Common myeloid progenitor, CD34-positive (primary cell): ENCODE measurements at places on chromosomes 4 and X.

- no peak for DNase-seq
These were observed 28.0 kb upstream of the AFAP1 start for GRCh38 chr4:7967501-7968261.

DNA sequence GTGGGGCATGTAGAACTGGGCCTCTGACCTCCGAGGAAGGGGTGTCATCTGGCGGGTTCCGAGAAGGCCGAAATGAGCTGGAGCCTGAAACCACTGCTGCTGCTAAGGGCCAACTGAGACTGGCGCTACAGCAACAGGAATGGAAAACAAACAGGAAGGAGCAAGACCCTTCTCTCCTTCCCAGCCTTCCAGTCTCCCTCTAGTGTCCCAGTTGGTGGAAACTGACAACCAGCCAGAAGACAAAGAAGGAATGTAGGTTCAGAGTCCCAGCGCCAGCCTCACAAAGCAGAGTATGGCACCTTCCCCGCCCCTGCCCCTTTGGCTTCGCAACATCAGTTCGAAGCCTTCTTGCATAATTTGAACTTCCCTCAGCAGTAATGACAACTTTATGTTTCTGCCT lies 24.4 kb upstream of the PDZD4 start:
- no peak for DNase-seq

GRCh38 chrX:1164322-1165288 lies 47.8 kb downstream of the CRLF2 start:
- peak; percentile 88 for DNase-seq

DNA sequence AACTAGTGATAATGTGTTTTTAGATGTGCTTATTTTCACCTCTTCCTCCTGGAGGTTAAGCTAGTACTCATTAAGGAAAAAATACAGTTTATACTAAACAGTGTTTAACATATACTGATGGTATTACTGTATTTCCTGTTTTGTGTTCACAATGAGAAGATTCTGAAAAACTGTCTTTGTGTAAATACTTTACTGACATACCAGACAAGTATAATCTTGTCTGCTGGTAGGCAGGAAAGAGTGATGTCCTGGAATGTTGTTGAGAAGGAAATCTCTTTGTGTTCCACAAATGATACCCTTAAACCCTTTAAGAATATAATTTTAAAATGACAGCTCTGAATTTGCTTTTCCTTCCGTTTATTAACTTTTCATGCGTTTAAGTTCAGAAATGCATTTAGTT lies 205.5 kb upstream of the NUDT6 start:
- no peak for DNase-seq

DNA sequence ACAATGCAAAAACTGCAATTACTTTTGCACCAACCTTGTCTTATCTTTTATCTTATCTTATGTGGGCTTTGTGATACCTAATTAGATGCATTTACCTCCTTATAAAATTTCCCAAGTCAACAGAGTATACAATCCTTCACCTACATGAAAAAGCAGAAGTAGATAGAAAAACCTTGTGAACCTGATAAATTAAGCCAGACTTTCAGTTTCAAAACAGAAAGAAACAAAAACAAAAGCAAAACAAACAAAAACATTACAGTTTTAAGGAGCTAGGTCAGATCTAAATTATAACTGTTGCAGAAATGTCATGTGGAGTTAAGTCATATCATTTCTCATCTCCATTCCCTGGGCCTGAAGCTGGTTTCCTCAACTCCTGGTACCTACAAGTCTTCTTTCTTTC lies 24.9 kb upstream of the CXXC4 start:
- peak; percentile 4 for DNase-seq

- DNase-seq: peak; percentile 61
These were observed 2.4 kb downstream of the OTUD4 start for GRCh38 chr4:145177906-145178538.

DNA sequence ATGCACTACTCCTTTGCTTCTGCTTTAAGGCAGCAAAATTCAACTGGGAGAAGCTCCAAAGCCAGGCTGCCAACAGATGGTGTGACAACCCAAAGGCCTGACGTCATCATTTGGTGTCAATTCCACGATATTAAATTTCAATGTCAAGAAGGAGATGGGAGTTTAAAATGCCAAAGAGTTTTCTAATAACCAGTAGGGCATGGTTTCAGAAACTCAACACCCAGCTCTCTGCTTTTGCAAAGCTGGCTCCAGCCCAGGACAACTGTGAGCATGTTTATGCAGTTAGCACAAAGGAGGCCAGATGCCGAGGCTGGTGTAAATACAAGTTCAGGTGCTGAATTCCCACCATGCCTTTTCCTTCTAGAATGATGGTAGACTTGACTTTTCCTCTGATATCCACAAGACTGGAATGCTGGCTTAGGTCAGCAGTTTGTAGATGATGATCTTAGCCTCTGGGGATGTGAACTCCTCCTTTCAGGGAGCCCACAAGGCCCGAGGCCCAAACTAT lies 67.3 kb downstream of the AFAP1 start:
- DNase-seq: no peak

DNA sequence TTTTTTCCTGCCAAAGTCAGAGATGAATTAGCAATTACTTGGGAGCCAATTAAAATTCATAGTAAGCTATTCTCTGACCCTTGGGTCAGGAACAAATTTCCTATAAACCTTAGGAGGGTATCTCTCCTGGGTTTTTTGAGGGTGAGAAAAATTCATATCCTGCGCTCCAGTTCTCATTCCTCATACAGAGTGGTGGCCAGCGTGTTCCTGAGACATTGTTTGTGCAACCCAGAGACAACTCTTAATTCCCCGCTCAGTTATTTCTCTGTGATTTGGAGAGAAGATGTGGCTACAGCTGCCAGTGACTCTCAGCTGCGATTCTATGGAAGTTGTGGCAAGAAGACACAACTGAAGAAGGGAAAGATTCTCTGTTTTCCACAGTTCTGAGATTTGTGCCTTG lies 37.9 kb upstream of the CBR4 start:
- DNase-seq: no peak

- DNase-seq: peak; percentile 39
These were observed 34.3 kb upstream of the ANTXR2 start for GRCh38 chr4:80107374-80107773.

GRCh38 chr4:70518269-70518668 lies at the start of gene AMTN:
TSS of gene AMTN (plus strand) at chr4:70518569. CDS start at chr4:70518778, 209 bp downstream.
- no peak for DNase-seq

DNA sequence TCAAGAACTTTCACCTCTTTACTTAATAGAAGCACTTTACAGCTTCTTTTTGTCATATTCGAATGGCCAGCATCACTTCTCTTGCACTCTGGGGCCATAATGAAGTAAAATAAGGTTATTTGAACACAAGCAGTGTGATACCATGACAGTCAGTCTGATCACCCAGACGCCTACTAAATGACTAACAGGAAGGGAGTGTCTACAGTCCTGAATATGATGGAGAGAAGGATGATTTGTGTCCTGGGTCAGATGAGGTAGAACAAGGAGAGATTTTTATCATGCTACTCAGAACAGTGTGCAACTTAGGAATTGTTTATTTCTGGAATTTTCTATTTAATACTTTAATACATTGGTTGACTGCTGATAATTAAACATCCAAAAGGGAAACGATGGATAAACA lies 284.2 kb upstream of the F9 start:
- no peak for DNase-seq

DNA sequence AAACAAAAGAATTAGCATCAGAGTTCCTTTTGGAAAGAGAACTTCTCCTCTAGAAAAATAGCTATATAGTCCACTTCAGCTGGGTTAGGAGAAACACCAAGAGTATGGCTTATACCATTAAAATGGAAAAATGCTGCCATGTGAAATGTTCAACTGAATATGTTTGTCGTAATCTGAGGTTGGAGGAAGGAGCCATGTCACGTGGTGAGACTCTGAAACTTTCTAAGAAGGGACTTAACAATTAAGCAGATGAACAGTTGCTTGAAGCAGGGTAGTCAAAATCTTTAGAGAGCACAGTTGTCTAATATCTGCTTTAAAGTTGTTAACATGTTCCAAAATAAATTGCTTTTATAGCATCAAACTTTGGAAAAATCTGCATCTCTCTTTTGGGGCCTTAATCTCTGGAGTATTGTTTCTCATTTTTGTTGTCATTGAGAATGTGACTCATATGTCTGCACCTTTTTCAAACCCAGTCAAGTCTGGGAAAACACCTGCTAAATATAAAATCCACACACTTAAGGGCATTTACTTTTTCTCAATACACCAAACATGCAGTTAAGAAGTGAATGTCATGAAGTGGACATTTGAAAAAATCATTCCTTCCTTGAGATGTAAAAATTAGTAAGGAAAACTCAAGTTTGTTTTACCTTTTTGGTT lies 168.8 kb upstream of the PDE5A start:
- no peak for DNase-seq

DNA sequence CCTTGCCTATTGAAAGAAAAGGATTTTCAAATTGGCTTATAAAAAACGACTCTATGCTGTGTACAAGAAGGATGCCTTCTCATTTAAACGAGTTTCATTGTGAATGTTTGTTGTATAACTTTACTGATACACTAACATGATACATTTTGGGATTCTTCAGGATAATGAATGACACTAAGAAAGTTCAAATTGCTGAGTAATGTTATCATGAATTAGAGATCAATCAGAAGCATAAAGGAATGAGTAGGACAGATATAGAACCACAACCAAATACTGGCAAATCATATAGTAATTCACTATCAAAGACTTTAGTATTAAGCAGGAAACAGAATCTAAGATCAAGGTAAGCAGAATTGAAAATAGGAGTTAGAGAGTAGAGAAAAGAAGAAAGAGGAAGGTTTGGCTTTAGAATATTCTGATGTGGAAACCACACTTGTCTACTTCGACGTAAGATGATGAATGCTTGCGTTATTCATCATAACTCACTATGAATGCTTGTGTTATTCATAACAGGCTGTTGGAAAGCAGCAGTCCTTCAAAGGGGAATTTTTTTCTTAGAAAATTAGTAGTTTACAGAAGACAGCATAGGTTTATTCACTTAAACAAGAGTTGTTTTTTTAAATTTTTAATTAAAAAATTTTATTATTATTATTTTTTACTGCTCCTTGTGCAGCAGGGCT lies 13.4 kb downstream of the CCDC158 start:
- DNase-seq: peak; percentile 43

DNA sequence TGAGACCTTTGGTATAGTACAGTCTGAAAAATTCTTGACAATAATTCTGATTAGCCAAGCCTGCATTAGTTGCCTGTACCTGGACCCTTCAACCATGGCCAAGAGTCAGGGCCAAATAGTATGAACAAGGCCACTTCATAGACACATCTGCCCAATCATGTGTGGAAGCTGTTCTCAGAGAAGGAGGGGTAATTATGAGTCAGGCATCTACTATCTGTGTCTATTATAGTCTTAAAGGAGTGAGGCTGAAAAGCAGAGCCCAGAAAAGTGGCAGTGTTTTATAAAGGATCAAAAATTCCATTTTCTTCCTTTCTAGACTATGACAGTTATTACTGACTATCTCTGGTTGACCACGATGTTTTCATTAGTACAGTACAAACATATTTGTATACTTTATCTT lies 5.0 kb upstream of the ADGRL3 start:
- no peak for DNase-seq

GRCh38 chr4:10656988-10657387 lies 27.6 kb downstream of the CLNK start:
- no peak for DNase-seq

- peak; percentile 30 for DNase-seq
These were observed 7.3 kb downstream of the TSR2 start for GRCh38 chrX:54447461-54447860.

DNA sequence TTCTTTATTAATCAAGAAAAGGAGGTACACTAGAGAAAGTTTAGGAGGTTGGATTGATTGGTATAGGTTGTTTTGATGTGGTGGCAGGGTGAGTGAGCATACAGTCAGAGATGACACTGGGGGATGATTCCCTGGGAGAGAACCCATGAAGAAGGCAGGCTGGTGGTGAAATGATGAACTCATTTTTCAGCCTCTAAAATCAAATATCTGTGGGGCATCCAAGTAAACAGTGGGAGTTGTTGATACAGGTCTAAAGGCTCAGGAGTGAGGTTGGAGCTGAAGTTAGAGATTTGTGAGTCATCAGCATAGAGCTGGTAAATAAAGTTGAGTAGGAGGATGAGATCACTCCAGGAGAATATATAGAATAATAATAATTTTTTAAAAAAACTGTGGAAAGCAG lies 10.0 kb upstream of the AP1S2 start:
- no peak for DNase-seq

DNA sequence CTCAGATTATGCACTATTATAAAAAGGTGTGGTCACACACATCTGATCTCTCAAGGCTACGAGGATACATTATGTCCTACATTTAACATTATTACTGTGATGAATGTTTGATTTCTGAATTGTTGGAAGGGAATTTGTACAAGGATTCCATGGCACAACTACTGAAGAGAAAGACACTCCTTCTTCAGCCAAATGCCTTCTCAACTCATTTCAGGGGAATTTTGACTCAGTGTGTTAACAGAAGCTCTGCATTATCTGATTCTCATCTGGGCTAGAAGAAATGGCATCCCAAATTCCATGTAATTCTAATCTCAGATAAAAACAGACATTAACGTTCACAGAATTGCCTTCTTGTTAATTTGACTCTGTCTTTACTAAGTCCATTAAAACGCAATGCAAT lies 477.7 kb downstream of the PDGFC start:
- DNase-seq: no peak

- DNase-seq: no peak
These were observed 255.1 kb upstream of the VEGFC start for GRCh38 chr4:177047851-177048174.

DNA sequence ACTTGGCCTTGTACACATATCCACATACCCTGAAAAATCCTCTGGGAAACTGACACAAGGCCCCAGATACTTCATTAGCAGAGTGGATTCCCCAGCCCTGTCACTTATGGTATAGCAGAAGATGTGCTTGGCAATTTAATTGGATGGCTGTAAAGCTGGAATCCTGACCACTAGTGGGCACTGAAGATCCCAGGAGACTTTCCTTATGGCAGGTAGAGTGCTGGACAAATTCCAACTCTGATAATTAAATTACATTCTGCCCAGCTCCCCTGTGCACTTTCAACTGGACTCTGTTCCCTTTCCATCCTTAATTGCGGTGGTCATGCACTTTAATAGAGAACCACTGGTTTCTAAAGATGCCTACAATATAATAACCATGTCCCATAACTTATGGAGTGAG lies 119.8 kb downstream of the DCK start:
- DNase-seq: no peak
